ENCODE measurements at places on chromosomes 5 and 9.

GRCh38 chr5:113223831-113224604 is 210.8 kb downstream of the TSSK1B start:
- DNase-seq: no peak

DNA sequence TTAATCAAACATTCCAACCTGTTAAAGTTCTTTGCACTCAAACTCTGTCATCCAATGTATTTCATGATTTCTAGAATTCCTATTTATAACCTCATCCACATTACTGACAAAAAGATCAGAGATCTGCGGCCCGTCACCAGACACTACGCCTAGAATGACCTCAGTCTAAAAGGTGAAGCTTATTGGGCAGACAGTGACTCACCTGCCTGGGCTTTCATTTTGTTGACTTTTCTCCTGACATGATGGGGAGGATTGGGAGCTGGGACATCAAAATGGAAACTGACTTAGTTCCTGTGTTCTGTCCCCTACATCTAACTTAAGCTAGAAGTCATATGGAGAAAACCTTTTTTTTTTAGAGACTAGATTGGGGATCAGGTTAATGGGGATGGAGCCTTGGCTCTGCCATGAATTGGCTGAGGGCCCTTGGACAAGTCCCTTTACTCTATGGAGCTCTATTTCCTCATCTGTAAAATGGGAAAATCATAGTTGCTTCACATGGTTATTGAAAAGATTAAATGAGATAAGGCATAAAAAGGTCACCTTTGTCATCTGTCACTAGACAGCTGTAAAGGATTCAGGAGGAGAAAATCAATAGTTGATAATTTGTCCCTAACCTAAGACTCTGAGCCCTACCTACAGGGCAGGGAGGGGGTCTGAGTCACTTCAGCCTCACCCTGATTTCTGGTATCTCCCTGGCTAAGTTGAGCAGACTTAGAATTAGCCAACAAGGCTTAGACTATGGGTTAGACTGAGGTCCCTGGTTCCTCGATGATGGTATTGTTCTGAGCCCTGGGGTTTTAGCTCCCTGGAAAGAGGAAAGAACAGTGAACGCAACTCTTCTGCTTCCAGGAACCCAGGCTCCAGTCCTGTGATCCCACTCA is 224.8 kb upstream of the TBC1D2 start:
- DNase-seq: no peak

GRCh38 chr9:2817999-2818803 is 25.7 kb downstream of the PUM3 start:
- no peak for DNase-seq

DNA sequence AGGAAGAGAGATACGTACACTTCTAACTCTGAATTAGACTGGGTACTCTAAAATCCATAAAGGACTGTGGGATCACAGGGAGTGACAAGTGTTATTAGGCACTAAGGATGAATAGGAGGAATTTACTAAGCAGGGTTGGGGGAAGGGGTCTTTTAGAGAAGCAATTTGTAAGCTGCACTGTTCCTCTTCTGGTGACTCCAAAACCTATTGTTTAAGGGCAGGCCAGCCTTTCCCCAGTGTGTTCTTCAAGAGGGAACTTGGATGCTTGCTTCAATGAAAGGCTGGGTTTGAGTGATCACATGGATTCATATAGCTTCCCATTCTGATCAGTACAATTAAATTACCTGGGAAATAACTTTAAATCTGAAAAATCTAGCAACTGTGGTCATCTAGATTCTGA is 71.8 kb downstream of the STX17 start:
- no peak for DNase-seq

- no peak for DNase-seq
These were observed 3.0 kb upstream of the MXD3 start for GRCh38 chr5:177314376-177315342.

DNA sequence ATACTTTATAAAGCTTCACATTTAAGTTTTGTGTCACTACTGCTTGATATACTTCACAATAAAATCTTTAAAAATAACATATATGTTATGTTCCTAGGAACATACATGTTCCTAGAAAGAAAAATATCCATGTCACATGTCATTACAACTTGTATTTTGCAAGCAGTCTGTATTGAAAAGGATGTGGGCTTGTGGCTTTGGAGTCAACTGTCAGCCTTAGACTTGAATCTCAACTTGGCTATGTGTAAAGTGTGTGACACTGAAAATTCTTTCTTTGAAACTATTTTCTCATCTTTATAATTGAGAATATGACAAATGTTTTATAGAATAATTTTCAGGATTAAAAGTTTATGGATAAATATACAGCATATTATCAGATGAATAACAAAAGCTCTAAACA is 273.1 kb downstream of the KIAA0825 start:
- DNase-seq: no peak

DNA sequence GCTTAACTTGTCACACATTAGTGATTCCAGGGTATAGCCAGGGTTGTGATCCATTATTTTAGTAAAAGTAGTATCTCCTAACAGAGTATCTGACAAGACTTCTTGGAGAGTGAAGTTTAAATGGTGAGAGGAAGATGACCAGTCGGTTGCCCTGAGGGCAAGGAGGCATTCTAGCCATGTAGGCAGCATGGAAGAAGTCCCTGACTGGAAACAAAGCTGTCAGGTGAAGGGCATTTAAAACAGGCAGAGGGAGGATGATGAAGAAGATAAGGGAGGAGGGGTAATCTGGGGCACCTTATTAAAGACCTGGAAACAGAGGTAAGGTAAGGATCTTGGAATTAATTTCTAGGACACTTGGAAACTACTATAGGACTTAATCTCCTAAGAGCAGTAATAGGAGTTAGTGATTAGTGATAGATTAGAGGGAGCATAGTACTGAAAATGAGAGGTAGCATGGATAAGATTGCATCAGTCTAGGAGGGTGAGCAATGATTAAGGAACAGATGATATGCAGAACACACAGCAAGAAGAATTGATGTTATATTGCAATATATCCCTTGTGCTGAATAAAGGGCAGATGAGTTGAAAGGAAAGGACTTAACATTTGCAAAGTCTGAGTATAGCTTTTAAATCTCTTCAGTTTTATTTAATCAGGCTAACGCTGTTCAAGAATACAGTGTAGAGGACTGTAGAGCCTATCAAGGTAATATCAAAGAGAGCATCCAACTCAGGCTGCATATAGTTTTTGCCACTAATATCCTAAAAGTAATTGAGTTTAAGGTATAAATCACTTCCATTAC is 9.6 kb downstream of the KIF2A start:
- no peak for DNase-seq

DNA sequence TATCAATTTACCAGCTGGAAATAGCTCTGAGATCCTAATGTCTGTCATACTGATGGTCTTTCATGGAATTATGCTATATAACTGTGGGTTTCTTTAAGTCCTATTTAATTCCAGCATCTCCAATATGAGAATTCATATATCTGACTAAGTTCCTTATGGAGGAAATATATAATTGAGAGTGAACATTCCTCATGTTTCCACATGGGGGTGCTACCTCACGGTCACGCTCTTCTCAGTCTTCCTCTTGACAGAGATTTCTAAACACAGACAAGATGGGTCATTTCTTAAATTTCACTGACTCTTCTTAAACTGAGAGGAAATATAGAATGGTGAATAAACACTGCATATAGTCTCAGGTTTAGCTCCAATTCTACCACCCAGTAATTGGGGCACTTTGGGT is 212.1 kb downstream of the SLF1 start:
- DNase-seq: no peak

- no peak for DNase-seq
These were observed 79.2 kb downstream of the DNAH5 start for GRCh38 chr5:13865312-13865711.

DNA sequence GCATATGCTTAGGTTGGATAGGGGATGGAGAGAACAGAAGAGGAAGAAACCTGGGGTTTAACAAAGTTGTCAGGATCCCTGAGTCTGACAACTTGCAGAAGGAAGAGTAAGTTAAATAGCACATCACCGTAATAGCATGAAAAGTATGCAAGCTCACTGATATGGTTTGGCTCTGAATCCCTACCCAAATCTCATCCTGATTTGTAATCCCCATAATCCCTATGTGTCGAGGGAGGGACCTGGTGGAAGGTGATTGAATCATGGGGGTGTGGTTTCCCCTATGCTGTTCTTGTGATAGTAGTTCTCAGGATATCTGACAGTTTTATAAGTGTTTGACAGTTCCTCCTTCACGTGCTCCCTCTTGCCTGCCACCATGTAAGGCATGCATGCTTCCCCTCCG is 193.3 kb downstream of the PSAT1 start:
- no peak for DNase-seq

- DNase-seq: no peak
These were observed 159.6 kb downstream of the TMEM167A start for GRCh38 chr5:82917584-82917983.

GRCh38 chr9:127135056-127135745 is 12.8 kb upstream of the ANGPTL2 start:
- DNase-seq: no peak

DNA sequence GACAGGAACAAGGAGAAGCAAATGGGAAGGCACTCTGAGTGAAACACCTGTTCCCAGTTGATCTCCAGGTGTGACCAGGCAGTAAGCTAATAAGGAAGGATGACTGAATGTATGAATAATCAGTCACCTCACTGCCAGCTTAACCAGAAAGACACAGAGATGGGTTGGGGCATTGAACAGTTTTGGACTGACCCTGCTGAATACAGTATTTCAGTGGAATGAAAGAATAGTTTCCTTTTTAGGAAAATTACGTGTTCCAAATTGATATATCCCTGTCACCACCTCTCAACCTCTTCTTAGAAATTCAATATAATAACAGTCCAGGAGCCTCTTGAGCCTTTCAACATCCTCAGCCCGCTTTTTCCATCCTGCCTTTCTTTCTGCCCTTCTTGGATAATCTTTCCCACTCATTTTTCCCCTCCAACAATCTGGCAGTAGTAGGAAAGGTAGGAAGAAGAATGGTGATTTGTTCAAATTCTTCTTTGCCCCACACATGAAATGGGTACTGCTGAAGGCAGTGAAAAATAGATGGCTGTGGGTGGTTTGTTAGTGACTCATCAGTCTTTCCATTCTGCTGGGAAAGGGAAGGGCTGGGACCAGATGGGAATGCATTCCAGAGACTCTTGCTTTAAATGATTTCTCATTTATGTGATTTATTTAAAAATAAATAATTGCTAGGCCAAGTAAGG is 117.9 kb downstream of the ZSWIM6 start:
- no peak for DNase-seq

- DNase-seq: no peak
These were observed 306.9 kb downstream of the GLIS3 start for GRCh38 chr9:3992924-3993323.

DNA sequence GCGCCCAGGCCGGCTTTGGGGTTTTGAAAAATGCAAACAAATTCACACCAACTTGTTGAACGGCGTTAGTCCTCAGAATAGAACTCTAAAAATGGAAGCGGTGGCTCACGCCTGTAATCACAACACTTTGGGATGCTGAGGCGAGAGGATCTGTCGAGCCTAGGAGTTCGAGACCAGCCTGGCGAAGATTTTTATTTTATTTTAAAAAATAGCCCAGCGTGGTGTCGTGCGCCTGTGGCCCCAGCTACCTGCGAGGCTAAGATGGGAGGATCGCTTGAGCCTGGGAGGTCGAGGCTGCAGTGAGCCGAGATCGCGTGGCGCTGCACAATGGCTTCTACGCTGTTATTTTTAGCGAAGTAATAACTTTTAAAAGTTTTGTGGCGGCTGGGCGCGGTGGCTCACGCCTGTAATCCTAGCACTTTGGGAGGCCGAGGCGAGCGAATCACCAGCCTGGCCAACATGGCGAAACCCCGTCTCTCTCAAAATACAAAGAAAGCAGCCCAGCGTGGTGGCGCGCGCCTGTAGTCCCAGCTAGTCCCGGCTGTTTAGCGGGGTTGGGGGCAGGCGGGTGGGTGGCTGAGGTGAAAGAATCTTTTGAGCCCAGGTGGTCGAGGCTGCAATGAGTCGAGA is 694 bp upstream of the PLIN2 start:
- DNase-seq: peak; percentile 50

DNA sequence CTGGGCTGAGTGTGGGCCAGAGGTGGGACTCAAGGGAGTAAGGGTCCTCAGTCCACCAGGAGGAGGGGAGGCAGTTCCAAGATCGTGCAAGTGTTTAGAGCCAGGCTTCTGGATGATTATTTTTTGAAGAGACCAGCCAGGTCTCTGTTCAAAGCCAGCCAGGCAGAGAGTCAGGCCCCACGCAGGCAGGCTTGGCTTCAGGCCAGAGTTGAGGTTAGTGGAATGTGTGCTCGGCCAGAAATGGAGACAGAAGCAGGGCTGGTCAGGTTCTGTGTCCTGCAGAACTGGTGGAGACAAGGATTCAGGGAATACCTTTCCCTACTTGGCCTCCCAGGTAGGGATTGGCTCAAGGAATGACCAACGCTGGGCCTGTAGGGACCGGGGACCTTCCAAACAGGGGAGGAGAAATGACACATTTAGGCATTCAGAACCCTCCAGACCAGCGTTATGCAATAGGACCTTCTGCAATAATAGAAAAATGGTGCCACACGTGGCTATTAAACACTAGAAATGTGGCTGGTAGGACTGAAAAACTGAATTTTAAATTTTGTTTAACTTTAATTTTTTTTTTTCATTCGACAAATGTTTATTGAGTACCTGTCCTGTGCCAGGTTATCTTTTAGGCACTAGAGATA is 106.2 kb downstream of the CMYA5 start:
- peak; percentile 38 for DNase-seq

DNA sequence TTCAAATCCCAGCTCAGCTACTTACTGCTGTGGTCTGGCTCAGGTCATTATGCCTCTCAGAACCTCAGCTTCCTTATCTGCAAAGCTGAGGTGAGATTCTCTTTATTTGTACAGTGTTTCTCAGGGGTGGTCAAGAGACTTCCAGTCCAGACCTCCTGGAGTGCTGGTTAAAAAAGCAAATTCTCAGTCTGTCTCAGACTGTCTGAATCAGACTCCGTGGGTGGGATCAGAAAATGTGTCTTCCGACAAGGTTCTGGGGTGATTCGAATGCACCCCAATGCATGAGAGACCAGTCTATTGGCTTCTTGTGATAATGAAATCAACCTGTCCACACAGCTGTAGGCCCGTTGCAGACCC is 137.7 kb upstream of the SMIM23 start:
- no peak for DNase-seq

DNA sequence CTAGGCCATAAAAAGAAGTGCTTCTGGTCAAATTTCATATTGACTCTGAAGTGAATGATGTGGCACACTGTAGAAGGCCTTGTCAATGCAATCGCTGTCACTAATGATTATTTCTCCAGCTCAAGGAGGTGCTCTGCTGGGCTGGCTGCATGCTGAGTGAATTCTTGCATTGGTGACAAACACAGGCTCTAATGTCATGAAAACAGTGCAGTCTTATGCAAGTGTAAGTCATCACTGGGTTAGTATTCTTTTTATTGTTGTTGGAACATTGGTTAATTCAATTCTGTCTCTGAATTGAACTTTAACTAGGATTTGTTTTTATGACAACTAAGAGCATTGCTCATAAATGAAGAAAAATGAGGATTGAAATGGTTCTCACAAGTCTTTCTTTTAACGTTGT is 57.3 kb upstream of the CD180 start:
- no peak for DNase-seq

- no peak for DNase-seq
These were observed 78.6 kb downstream of the MRPS27 start for GRCh38 chr5:72241346-72242003.

GRCh38 chr5:74664551-74664950 is 20.5 kb upstream of the HEXB start:
- no peak for DNase-seq
